ENCODE measurements at places on chromosomes 7 and 10. TPM values are rescaled to one million over a fixed set of nuclear protein-coding genes. Genes with fewer than 3 reads are reported as not detected.

TRPV5 gene
- not detected for total RNA-seq

C10orf105 gene
- 0.73 TPM for total RNA-seq

ANKIB1 gene
- total RNA-seq: 55.7 TPM

DNA sequence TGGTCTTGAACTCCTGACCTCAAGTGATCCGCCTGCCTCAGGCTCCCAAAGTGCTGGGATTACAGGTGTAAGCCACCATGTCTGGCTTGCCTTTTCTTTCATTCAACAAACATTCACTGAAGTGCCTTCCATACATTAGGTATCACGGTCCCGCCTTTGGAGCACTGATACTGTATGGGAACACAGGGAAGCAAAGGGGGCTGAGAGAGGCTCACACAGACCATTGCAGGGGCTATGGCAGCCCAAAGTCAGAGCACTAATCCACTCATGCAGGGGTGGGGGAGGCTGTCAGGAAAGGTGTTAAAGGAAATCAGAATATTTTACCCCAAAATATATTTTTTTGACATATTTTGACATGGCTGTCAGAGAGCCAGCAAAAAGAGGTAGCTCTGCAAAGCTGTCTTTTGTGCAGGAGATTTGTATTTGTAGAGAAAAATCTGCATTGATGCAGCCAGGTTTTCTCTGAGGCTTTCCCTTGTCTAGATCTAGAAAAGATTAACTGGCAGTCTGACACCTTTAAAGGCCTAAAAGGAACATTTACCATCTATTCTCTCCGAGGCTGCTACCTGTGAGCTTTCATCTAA is 42.0 kb upstream of the PDLIM1 start:
- no peak for DNase-seq

Measured in activated CD8-positive, alpha-beta T cell treated with anti-CD3 and anti-CD28 coated beads, Interleukin-2, amount 10 ng/mL, durations not matched to agents 7 days and 5 days (primary cell).